Esophagus muscularis mucosa (tissue), 4 donors: ENCODE measurements at places on chromosomes 11 and 22.
A peak's percentile ranks its signal among the peaks of the same experiment; 100 is the strongest.

DNA sequence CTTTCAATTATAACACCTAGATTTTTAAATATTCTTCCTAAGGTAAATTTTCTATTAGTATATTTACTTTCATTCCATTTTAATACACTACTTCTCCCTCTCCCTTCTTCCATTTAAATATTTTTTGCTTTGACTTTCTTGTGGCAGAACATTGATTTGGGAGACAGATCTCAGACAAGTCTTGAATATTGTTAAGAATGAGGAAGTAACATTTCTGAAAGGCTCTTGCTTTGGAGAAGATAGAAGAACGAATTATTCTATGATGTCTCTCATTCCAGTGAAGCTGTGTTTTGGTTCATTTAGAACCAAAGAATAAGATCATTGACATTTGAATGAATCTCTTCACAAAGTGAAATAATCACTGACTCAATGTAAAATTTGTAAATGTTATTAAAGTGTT, 2.4 kb downstream of the IPO7 start:
- no peak for DNase-seq

DNA sequence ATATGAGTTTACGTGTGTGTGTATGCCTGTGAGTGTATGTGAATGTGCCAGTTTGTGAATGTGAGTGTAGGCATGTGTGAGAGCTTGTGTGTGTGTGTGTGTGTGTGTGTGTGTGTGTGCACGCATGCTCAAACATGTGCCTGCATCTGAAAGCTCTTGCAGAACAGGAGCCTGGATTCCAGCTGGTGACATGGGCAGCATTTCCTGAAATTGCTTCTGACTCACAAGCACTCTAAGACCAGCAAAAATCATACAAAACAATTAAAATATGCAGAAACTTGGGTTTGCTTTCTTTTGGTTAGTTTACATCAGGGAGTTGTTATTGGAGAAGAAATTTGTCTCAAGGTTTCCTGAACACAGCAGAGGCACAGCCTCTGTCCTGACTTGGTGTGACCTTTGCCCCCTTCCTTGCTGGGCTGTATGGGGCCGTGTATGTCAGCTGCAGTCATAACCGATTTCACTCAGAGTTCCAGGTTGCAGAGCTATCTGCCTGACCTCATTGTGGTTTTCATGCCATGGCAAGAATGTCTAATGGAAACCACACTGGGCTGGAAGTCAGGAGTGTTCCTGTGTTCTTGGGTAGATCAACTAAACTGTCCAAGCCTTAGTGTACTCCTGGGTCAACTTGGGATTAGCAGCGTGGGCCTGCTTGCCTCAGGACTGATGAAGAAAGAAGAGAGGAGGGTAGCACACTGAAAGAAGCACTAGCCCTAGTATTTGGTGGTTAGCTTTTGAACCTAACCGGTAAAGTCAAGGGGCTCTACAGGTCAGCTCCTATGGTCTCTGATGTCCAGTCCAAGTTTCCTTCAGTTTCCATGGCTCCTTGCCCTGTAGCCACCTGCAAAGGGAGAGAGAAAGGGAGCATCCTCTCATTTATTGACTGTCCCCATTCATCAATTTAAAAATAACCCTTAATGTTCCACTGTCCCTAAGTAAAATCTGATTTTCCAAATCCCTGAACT, 143.7 kb downstream of the SNX19 start:
- peak; percentile 90 for DNase-seq

GRCh38 chr22:48717076-48717810, 1110.4 kb downstream of the BRD1 start:
- no peak for DNase-seq

GRCh38 chr11:11403763-11404725, 51.0 kb upstream of the CSNK2A3 start:
- DNase-seq, result no peak

DNA sequence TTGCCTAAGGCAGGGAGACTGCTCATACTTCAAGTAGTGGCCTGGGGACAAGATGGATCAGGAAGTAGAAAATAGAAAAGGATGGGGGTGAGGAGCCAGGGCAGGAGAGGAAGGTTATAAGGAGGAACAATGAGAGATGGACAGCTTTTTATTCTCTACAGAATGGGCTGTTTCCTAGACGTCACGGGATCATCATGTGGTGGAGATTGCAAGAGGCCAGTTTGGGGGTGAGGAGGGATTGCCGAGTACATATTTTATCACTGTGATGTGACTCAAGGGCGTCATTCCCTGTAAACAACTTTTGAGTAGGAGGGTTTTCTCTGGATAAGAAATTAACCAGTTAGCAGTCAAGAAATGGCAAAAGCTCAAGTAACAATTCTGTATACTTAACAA, 406.3 kb downstream of the ETS1 start:
- no peak for DNase-seq

DNA sequence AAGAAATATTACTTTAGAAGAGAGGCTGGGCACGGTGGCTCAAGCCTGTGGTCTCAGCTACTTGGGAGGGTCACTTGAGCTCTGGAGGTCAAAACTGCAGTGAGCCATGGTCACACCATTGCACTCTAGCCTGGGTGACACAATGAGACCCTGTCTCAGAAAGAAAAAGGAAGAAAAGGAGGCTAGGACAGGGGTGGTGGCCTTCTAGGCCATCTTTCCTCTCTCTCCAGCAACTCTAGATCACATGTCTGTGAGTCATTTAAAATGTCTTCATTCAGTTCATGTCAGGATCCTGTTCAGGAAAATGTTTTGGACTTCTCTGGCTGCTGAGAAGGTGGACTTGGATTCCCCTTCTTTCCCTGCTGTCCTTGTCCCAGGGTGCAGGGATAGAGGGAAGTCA, 53.3 kb downstream of the PPFIA1 start:
- DNase-seq, result no peak

- no peak for DNase-seq
These were observed 48.9 kb upstream of the CDON start for GRCh38 chr11:126111458-126112116.

DNA sequence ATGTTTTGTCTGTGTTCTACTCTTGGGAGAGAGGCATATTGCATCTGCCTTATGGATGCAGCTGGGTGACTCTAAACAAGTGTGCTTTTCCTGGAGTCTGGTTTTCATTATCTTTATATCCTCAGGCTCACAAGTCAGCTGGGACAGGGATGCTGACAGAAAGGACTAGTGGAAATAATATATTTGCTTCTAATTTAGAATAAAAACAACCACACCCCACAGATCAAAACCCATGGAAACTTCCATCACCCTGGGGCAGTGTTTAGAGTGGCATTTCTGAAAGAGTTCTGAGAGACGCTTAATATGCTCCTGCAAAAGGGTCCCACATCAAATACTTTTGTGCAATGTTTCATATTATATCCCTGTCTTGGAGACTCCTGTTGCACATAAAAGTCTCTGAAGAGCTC, 20.8 kb downstream of the KCNE3 start:
- no peak for DNase-seq

- no peak for DNase-seq
These were observed 71.0 kb downstream of the AMBRA1 start for GRCh38 chr11:46522682-46523281.

DNA sequence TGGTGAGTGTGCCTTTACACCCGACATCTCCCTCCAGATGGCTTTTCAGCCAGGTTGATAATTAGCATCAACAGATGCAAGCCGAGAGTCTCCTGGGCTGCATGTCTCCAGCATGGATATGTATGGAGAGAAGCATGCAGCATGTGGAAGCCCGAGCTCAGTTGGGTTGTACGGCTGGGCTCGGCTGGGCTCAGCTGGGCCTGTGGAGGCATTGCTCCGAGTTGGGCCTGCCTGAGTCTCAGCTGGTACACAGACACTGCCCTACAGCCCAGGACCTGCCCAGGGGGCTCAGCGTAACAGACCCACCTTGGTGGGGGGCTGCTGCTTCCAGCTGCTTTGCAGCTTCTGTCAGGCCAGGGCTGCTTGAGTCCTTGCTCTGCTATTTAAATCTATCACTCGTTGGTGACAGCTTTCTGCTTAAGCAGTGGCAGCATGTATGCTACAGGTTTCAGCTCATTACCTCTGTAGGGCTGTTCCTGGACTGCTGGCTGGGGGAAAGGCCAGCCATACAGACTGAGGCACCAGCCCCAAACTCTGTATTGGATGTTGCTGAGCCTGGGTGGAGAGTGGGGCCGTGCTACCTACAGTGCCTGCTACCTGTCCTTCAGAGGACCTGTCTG, 115.5 kb downstream of the TEAD1 start:
- DNase-seq, result no peak

GRCh38 chr11:69992943-69993694, 85.0 kb upstream of the ANO1 start:
- no peak for DNase-seq

DNA sequence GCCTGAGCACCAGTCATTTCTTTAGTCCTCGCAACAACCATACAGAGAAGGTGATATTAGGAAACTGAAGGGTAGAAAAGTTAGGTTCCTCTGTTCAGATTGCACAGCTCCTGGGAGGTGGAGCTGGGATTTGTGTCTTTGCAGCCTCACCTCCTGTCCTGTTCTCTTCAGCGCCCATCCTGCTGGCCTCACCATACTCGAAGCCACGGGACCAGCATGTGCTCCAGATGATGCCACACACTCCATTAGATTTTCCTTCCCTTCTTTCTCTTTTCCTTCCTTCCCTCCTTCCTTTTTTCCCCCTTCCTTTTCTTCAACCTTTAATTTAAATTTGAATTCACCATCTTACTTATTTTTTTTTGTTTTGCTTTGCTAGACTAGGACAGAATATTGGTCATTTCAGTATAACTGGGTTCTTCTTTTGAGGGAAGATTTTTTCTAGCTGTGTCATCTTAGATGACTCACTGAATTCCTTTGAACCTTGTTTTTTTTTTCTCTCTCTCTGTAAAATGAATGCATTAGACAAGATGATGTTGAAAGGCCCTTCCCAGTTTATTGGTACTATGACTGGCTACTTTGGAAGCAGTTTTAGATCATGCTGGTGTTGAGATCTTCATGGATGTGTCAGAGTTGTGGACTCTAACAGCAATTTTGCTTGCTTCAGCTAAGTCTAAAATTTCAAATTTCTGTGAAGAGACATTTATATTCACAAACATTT, 662.5 kb upstream of the TENM4 start:
- no peak for DNase-seq

- no peak for DNase-seq
These were observed 175.1 kb downstream of the SWAP70 start for GRCh38 chr11:9838961-9839360.

DNA sequence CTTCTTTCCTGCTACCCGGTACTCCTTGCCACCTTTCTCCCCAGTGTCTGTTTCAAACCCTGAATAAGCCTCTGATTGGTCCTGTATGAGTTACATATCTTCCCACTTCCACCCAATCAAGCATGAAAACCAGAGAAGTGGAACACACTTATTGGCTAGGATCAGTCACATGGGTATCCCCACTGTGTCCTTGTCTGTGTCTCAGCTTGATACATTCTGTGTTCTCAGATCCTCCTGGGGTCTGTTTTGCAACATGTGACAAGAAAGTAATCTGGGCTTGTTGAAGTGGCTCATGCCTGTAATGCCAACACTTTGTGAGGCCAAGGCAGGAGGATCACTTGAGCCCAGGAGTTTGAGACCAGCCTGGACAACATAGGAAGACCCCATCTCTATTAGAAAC, 23.9 kb downstream of the MCHR1 start:
- no peak for DNase-seq

- peak; percentile 81 for DNase-seq
These were observed 68.5 kb upstream of the MPEG1 start for GRCh38 chr11:59281177-59281576.

- no peak for DNase-seq
These were observed 128.2 kb downstream of the SLC17A6 start for GRCh38 chr11:22466351-22466750.

GRCh38 chr22:35089139-35089538, 23.2 kb downstream of the ISX start:
- no peak for DNase-seq

- DNase-seq, result no peak
These were observed 102.4 kb downstream of the MORC2 start for GRCh38 chr22:30866216-30866615.

DNA sequence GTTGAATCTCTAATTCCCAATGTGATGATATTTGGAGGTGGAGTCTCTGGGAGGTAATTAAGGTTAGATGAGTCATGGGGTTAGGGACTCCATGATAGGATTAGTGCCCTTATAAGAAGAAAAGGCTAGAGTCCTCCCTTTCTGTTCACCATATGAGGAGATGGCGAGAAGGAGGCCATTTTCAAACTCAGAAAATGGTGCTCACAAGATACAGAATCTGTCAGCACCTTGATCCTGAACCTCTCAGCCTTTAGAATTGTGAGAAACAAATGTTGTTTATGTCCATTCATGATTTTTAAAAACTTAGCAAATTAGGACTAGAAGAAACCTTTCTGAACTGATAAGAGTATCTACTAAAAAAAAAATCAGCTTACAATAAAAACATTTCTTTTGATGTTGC, 57.7 kb upstream of the RASSF10 start:
- DNase-seq, result no peak

GRCh38 chr11:60345489-60345888, 18.4 kb downstream of the MS4A6E start:
- DNase-seq, result no peak

DNA sequence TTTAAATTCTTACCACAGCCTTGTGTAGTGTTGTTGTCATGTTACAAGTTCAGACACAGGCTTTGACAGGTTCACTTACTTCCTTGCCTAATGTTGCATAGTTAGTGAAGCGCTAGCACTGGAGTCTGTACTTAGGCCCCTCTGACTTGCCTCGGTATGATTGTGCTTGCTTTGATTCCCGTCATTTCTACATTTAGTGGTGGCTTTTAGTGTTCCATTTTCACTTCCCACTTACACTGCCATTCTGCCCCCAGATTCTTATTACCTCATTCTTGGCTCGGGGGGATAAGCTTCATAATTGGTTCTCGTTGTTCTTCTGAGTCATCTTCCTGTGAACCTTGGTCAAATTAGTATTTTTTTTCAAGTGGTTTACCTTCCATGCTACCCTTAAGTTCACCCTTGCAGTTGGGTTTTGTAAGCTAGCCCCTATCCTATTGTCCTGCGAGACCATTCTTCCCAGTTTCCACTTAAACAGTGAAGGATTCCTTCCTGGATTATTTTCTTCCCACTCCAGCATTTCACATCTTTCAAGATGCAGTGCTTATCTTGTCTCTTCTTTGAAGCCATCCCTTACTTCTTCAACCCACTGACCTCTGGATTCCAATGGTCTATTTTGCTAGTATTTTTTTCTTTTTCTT, 68.7 kb downstream of the DDX10 start:
- no peak for DNase-seq

DNA sequence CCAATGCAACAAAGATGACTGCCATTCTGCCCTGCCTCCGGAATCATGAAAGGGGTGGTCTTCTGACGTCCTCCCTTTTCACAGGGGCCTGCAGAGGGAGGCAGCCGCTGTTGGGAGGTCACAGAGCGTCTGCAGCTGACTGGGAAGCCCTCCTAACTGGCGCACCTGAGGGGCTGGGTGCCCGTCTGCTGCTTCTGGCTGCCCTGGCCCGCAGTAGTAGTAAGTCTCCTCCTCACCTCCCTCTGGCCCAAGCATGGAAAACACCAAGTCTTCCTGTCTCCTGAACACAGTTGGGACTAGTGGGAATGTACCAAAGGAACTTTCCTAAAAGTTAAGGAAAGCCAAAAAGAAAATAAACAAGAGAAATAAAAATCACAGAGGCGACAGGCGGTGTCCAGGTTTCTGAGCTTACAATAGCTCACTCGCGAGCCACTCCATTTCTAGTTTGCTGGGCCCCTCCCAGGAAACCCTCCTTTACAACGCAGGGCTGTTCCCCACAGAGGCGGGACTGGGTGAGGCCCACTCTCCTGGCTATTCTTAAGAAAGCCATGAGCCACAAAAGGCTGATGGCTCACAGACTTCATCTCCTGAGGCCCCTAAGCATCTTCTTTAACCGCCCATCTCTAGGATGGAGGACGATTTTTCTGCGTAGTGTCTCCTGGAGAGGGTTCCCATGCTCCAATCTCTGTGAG, 37.0 kb upstream of the CECR2 start:
- DNase-seq, result no peak

- DNase-seq, result no peak
These were observed 9.2 kb downstream of the CLCF1 start for GRCh38 chr11:67364169-67364568.
